ENCODE measurements at places on chromosomes 1 and 21. TPM values are rescaled to one million over a fixed set of nuclear protein-coding genes. Genes with fewer than 3 reads are reported as not detected.

SPATA21 gene
- 0.29 TPM for polyA plus RNA-seq

LZIC gene
- polyA plus RNA-seq, result 25.2 TPM

LCE2C gene
- polyA plus RNA-seq, result not detected

HSD3B1 gene
- not detected for polyA plus RNA-seq

CDC20 gene
- 1.7 TPM for polyA plus RNA-seq

LRRC38 gene
- polyA plus RNA-seq, result 0.98 TPM

LCE6A gene
- polyA plus RNA-seq, result not detected

SYNC gene
- polyA plus RNA-seq, result 13.3 TPM

LYPD8 gene
- not detected for polyA plus RNA-seq

MIA3 gene
- polyA plus RNA-seq, result 37.3 TPM

KCNJ15 gene
- polyA plus RNA-seq, result 6.4 TPM

CSF3R gene
- polyA plus RNA-seq, result 4.7 TPM

C21orf91 gene
- 6.3 TPM for polyA plus RNA-seq

SMYD2 gene
- 13.0 TPM for polyA plus RNA-seq

DENND1B gene
- polyA plus RNA-seq, result 2.6 TPM

PGBD5 gene
- polyA plus RNA-seq, result 0.52 TPM
